Fibroblast of skin of abdomen (primary cell): ENCODE measurements at places on chromosomes 12 and 14.

- DNase-seq, result peak; percentile 80
These were observed 289.7 kb downstream of the RAD51B start for GRCh38 chr14:68109132-68109900.

DNA sequence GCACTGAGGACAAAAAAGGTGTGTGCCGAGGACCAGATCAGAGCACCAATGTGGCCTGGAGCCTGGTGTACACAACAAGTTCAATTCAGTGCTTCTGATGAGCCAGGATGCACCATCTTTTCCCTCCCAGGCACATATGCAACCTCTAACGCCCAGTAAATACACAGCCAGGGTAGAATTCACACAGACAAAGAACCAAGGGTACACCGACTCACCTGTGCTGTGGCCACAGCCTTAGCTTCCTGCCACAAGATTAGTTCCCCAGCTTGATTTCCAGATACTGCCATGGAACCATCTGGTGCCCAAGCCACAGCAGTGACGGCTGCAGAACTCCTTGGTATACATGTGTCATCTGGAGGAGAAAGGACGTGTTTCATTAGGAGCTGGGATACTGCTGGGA, 29.4 kb downstream of the PARP2 start:
- DNase-seq, result no peak

- peak; percentile 67 for DNase-seq
These were observed 22.7 kb downstream of the SNRPF start for GRCh38 chr12:95881331-95881955.

- DNase-seq, result no peak
These were observed 2.9 kb downstream of the RESF1 start for GRCh38 chr12:31962076-31962475.

DNA sequence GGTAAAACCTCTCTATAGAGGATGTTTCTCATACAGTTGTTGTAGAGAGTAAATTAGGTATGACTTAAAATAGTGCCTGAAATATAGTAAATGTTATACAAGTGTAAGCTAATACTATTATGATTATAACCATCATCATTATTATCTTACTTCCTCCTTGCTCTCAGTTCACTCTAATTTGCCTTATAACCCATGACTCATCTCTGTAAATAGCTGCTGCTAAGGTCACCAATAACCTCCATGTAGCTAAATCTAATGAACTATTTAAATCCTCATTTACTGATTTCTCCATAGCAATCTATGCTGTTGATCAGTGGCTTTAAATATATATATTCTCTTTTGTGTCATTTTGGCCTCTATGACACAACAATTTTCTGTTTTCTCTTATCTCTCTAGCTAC, 109.6 kb downstream of the RMST start:
- DNase-seq, result no peak

DNA sequence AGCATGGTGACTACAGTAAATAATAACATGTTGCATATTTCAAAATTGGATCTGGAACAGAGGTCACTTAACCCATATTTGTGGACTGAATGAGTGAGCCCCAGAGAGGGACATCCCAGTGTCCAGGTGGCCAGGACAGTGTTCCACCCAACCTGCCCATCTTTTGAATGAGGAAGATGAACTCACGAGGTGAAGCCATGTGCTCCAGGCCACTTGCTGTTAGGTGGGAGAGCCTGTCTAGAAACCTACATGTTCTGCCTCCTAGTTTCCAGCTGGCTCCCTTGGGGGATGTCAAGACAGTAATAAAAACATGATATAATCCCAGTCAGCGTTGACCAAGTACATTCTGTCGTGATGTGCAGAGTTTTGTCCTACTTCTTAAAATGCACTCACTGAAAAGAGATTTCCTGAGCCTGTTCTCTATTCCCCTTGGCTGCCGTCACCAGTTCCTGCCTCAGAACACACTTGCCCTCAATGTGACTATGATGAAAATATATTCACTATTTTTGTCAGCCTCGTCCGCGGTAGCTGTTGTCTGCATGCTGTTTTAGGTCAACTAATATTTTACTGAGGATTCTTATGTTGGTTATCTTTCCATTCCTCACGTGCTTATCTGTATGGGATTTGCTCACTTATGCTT, 25.7 kb downstream of the TSPAN9 start:
- no peak for DNase-seq

- peak; percentile 53 for DNase-seq
These were observed 26.9 kb downstream of the ZFC3H1 start for GRCh38 chr12:71636704-71637115.

DNA sequence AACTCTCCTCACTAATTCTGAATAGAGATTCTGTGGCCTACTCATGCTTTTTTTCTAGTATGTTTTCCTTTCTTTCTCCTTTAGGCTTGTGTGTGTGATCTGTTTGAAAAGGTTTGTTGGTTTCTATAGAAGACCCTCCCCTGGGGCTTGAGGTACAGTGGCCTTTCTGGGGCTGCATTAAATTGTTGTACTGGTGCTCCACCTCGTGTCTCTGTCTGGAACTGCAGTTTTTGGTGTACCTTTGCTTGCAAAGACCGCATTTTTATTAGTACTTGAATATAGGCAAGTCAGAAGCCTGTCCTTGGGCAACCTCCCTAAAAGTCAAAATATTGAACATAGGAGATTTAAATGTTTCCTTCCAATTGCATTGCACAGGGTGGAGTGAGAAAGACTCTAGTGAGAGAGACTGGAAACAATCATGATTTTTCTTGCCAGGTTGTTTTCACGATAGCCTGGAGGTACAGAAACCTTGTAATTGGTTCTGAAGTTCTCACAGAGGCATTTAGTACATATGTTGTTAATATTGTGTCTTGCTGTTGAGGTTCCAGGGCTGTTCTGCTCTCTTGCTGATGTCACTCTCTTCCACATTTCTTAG, 39.0 kb downstream of the SLCO1B1 start:
- peak; percentile 25 for DNase-seq

- no peak for DNase-seq
These were observed 541.7 kb downstream of the SLC16A7 start for GRCh38 chr12:60137513-60137912.
